Activated T-helper 1 cell treated with anti-CD3 and anti-CD28 coated beads, Interleukin-2, amount 50 U/mL, for 16 hours (primary cell): ENCODE measurements at places on chromosomes 2 and 18.

DNA sequence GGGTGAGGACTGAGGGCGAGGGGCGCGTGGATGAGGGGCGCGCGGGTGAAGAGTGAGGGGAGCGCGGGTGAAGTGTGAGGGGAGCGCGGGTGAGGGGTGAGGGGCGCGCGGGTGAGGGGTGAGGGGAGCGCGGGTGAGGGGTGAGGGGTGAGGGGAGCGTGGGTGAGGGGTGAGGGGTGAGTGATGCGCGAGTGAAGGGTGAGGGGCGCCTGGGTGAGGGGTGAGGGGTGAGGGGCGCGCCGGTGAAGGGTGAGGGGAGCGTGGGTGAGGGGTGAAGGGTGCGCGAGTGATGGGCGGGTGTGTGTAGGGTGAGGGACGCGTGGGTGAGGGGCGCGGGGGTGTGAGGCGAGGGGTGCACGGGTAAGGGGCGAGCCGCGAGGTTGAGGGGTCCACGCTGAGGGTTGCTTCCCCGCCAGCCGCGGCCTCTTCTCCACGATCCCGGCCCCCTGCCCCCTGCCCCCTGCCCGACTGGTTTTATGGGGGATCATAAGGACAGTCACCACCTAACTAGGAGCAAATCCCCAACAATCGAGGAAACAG is 1.1 kb upstream of the SLC66A2 start:
- DNase-seq = no peak

DNA sequence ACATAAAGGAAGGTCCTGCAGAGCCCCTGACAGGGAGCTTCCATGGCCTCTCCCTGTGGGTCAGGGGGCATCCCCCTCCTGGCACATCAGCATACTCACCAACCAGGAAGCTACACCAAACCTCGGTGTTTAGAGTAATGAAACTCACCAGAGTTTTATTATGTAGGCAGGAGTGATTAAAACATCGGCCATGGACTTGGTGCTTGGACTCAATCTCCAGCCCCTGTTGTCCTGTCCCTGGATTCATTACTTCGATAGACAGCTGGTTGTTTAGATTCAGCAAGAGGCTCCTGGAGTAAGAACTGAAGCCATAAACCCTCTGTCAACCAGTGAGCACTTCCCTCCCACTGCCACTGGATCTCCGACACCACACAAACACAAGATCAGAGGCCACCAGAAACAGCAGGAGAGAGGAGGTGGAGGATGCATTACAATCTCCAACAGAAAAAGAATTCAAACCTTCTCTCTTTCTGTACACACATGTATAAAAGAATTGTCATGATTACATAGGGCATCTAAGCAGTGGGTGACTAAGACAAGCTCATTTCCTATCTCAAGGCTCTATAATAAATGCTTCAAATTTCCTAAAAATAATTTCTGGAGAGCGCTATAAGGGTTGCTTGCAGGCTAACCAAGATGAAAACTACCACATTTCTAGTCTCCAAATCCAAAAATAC is 27.2 kb downstream of the TBC1D8 start:
- DNase-seq = no peak

DNA sequence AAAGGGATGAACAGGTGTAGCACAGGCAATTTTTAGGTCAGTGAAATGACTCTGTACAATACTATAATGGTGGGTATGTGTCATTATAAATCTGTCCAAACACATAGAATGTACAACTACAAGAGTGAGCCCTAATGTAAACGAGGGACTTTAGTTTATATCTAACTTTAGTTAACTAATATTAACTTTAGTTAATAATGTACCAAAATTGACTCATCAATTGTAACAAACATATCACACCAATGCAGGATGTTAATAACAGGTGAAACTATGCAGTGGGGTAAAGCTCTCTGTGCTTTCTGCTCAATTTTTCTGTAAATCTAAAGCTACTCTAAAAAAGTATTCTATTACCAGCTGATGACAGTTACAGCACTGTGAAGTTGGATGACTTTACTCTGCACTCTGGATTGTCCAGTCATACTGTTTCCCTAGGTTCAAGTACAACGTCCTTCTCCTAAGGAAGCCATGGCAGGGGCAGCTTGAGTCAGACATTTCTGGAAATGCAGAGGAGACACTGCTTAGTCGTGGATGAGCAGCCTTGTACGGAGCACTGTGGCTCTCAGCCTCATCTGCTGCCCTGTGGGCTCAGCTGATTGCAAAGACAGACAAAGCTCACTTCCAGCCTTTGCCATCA is 26.1 kb downstream of the TGFA start:
- no peak for DNase-seq

DNA sequence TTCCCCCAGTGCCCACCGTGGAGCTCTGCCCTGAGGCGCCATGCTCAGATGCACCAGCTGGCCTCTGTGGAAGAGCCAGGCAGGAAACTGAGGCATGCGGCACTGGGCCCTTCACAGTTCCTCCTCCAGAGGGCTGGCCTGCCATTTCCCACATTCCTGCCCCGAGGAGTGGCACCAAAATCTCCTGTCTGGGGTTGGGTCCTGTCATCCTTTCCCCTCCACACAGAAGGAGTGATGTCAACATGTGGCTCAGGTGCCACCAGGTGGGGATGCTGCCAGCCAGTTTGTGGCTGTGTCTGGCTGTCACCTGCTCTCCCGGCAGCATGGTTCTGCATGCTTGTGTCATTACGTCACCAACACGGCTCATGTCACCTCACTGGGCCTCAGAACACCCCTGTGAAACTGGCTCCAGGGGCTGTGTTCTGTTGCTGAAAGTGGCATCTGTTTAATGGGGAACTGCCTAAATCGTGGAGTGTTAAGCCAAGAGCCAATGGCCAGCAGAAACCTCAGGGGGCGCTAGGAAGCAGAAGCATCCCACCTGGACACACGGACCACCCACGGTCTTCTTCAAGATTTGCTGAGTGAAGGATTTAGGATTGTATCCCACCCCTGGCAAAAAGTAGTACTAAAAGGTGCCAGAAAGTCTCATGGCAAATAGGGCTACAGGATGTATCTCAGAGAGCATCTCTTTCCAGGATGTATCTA is 51.3 kb downstream of the ZAP70 start:
- no peak for DNase-seq

DNA sequence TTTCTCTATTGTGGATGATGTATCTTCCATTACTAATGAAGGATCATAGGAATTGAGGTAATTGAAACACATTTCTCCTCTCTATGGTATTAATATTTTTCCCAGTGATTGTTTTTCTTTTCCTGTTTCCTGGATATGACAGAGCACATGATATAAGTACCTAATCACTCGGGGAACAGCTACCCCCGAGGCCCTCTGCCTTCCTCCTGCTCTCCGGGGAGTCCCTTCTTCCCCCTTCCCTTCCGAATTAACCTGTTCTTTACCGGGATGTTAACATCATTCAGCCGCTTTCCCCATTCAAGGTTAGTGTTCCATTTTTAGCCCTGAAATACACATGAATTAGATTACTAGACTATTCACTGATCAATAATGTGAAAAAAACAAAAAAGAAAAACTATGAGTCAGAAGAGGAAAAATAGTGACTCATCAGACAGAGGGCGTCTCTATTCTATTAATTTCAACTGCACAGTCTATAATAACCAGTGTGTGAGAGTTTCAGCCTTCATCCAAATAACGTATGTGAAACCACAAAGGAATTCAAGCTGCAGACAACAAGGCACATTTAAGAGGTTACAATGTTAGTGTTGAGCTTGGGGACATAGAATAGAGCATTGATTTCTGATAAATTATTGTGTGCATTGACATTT is 450.8 kb downstream of the DLGAP1 start:
- no peak for DNase-seq

DNA sequence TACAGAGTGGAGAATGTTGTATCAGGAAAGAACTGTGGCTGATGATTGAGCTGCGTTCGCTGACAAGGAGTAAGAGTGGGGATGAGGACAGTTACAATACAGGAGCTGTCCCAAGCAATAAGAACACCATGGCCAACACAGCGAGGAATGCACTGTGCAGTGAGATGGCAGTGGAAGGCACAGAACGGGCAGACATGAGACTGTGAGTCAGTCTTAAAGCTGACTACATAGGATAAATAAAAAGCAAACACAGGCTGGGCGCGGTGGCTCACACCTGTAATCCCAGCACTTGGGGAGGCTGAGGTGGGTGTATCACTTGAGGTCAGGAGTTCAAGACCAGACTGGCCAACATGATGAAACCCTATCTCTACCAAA is 89.8 kb downstream of the CABYR start:
- no peak for DNase-seq

DNA sequence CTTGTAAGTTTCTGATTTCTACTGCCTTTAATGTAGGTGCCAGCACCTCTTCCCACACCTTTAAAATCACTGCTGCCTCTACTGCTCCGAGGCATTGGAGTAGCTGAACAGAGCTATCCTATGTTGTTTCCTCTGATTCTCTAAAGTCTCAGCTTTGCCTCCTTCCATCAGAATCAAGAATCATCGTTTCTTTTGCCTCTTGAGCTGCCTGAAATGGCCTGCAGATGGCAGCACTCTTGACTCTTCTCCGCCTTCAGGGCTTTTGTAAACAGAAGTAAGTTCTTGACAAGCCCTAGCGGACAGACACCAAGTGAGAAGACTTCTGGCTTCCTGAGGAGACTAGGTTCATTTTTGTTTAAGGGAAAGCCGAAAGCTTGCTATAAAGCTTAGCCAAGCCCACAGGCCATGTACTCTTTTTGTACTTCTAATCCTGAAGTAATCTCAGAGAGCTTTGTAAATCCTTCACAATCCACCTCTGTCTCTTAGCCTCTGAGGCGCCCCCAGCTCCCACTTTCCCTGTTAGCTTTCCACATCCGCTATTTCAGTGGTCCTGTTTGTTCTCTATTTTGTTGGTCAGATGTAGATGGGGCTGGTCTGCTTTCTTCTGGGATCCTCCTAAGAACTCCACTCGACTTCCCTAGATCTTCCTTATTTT is 48.4 kb downstream of the GTF3C3 start:
- peak; percentile 19 for DNase-seq

DNA sequence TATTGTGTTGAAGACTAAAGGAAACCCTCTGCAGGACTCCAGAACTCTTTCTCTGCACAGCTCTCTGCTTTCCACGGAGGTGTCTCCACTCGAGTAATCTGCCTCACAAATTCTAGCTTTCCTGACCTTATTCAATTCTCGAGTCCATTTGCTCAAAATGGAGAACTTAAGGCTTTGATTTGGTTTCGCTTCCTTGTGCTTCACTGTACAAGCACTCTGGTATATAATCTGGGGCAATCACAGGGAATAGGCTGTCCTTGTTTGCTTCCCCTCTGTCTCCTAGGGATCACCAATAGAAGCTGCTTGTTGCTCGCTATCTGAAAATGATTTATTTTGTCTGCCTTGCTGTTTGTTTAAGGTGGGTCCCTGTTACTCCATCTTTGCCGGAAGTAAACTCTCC is 129.1 kb upstream of the DOCK10 start:
- no peak for DNase-seq

DNA sequence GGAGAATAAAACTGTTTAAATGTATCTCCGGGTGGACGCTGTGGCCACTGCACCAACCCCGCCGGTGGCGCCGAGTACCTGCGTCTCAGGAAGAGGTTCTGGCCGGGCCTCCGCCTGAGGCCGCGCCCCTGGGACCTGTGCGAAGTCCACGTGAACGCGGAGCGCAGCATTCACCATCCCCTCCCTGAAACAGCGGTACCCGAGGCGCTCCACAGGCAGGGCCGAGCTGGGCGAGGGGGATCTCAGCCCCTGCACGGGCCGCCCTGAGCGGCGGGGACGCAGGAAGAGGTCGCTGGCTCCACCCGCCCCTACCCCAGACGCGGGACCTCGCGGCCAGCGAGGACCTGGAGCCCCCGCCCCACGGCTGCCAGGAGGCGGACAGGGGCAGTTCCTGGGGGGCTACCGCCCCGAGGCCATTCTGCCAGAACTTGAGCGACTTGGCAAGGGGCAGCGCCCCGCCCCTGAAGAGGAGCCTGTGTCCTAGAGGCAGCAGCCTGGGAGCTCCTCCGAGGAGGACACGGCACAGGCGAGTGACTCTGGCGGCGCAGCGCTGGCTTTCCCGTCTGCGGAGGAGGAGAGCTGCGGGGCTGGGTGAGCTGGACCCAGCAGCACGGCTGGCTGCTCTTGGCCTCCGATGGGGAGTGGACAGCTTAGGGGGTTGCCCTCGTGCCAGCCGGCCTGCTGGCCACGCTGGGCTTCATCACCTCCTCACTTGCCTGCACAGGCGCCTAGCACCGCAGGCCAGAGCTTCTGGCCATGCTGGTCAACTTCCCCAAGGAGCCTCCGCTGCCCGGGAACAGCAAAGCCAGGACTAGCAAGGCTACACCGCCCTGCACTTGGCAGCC is 9.7 kb upstream of the TEKT4 start:
- DNase-seq = no peak

GRCh38 chr2:18456026-18456425 is 104.4 kb downstream of the RDH14 start:
- DNase-seq = no peak

DNA sequence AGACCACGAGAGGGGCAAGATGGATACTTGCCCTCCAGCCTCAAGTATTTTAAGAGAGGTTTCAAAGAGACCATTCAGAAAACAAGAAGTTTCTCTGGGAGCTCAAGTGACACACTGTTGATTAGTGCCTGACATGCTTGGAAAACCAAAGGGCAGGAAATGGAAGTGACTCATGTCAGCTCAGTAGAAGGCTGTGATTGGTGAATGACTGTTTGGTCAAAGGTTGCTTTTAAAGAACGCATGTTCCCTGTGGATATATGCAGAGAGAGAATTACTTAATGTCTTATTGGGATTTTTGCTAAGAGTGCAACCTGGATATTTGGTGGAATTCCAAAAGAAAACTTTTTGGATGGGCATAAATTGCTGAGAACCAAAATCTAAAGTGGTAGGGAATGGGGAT is 549.9 kb downstream of the XIRP2 start:
- no peak for DNase-seq

DNA sequence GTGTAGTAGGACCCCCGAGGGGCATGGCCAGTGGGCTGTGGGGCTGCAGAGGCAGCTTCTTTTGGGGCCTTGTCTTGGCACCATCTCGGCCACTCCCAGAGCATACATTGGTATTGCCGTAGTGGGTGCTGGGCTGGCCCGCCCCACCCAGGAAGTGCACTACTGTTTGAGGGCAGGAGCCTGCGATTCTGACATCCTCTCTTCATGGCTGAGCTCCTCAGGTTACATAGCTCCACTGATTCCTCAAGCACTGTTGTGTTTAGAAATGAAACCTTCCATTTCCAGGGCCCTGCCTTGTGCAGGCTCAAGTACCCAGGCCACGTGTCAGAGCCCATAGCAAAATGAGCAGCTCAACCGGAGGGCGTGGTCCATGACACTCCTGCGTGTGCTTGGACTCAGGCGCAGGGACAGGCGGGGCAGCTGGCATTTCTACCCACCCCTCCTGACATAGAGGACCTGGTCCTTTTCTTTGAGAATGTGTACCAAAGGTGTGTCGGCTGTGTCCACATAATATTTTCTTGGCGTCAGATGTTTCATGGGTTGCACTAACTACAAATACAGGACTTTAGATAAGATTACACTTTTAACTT is 67.9 kb downstream of the DGKD start:
- DNase-seq = peak; percentile 31

GRCh38 chr18:53451902-53452301 is 772.6 kb downstream of the MBD2 start:
- no peak for DNase-seq

DNA sequence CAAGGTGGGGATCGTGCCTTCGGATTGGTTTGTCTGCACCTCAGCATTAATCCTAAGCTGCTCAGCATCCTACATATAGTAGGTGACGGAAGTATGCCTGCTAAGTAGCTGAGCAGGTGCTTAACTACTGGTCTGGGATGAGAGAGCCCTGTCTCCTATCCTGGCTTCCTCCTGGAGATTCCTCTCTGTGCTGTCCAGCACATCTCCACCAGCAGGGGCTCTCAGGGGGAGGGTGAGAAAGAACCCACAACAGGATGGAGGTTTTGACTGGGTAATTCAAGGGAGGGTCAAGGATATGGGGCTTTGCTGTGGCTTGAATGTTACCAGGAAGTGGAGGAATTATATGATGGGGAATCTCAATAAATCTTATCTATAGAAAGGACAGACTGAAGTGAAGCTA is 45.4 kb upstream of the KIF5C start:
- no peak for DNase-seq
